ENCODE measurements at places on chromosomes 11 and 22.

DNA sequence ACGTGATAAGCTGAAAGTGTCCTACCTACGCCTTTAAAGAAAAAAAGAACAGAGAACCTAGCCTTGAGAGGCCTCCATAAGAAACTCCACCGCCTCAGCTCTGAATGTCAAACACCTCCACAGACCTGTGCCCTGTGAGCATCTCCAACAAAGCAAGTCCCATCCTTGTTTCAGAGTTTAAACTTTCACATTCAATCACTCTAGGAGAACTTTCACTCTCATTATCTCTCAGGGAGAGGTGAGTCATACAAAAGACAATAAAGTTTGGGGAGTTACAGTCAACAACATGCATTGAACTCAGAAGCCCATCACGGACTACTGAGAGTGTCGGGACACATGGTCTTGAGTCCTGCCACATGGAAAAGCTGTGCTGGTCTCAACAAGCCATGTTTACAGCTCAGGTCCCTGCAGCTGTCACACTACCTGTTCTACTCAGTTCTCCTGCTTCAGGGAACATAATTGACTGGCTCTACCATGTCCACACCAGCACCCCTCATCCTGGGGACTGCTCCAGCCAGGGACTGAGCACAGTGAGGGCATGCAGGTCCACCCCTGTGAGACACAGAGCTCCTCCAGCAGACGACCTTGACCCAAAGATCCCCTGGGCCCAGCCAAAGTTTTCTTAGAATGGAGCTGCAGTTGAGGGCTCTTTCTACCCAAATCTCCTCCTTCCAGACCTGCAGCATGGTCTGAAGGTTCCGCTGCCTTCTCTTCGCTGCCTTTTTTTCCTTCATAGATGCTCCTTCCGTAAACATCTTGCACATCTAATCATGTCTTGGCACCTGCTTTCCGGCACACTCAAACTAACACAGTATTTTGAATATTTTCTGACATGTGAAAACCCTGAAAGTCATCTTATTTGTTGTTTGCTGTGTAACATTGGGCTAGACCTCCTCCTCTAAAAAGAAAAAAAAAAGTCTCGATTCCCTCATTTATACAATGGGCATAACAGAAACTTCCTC, 114.9 kb downstream of the ETS1 start:
- DNase-seq: peak; percentile 45

- DNase-seq: no peak
Measured at GRCh38 chr11:108766596-108767173, 101.8 kb downstream of the DDX10 start.

DNA sequence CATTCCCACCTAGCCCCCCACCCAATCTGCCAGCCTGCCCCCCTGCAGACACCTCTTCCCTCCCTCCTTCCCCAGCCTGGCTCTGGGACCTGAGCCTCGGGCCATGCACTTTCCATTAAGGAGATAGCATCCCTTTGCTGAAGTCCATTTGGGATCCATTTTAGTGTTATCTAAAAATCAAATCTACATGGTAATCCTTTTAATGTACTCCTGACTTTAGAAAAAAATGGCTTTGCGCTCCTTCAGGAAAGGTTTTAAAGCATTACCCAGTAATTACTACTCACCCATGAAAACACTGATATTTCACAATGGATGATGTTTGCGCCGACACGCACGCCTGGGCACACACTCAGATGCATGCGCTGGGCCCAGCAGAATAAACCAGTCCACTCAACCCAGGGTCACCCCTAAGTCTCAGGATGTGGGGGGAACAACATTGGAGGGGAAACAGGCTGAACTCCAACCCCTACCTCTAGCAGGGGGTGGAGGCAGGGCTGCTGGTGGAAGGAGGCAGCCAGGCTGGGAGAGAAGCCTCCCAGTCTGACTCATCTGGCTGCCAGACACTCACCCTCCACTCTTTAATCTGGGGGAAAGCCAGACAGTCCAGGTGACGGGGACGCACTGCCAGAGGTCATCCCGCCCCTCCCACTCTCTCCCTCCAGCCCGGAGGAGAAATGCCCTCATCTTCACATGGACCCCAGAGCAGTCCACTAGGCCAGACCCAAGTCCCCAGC, 29.8 kb downstream of the LMO1 start:
- no peak for DNase-seq

DNA sequence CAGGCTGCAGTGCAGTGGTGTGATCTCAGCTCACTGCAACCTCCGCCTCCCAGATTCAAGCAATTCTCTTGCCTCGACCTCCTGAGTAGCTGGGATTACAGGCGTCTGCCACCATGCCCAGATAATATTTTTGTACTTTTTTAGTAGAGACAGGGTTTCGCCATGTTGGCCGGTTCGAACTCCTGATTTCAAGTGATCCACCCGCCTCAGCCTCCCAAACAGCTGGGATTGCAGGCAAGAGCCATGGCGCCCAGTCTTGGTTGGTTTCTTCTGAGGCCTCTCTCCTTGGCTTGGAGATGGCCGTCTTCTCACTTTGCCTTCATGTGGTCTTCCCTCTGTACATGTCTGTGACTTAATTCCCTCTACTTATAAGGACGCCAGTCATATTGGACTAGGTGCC, 254.6 kb downstream of the BUD13 start:
- DNase-seq: no peak

GRCh38 chr22:29117799-29118477, 45.1 kb downstream of the KREMEN1 start:
- DNase-seq: no peak

DNA sequence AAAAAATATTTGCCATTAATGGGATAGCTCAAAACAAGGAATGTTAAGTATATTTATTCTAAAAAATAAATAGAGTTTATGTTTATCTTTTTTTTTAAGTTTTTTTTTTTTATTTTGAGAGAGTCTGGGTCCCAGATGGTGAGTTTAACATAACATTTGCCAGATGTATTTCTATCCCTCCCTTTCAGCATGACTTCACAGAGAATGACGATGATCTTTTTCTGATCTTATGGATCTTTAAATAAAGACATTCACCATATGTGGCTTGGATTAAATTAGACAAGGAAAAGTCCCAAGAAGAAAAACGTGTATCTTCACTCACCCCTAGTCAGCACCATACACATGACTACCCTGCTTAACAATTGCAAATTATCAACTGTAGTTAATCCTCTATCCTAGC, 839.8 kb upstream of the CNTN5 start:
- DNase-seq: no peak

- DNase-seq: no peak
Measured at GRCh38 chr11:113817162-113817561, 37.6 kb downstream of the CLDN25 start.

- no peak for DNase-seq
Measured at GRCh38 chr11:88359114-88359513, 21.6 kb upstream of the CTSC start.

GRCh38 chr22:38180841-38181452, 683 bp downstream of the PLA2G6 start:
- no peak for DNase-seq

DNA sequence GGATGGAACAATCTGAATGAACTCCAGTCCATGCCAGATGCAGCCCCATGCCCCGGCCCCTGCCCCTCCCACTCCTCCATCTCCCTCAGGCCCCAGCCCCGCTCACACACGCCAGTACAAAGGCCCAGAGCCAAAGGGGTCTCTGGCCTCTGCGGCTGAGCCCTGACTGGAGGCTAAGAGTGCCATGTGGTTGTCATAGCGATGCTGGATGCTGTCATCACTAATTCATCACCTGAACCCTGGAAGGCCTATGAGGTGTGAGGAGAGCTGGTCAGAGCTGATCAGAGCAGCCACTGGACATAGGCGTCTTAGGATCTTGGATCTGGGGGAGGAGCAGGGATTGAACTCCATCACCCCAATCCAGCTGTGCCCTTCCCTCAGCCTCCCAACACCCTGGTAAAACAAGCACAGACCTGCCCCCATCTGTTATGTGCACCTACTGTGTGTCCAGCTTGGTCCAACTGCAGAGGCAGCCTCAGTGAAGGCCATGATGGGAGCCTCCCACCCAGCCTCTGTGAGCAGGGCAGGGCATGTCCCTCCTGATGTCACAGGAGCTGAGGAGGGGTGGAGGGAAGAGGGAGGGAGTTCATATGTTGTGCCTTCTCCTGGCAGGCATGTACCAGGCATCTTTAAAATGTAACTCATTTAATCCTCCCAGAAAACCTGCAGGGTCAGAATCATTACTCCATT, 16.7 kb downstream of the PDE2A start:
- no peak for DNase-seq

DNA sequence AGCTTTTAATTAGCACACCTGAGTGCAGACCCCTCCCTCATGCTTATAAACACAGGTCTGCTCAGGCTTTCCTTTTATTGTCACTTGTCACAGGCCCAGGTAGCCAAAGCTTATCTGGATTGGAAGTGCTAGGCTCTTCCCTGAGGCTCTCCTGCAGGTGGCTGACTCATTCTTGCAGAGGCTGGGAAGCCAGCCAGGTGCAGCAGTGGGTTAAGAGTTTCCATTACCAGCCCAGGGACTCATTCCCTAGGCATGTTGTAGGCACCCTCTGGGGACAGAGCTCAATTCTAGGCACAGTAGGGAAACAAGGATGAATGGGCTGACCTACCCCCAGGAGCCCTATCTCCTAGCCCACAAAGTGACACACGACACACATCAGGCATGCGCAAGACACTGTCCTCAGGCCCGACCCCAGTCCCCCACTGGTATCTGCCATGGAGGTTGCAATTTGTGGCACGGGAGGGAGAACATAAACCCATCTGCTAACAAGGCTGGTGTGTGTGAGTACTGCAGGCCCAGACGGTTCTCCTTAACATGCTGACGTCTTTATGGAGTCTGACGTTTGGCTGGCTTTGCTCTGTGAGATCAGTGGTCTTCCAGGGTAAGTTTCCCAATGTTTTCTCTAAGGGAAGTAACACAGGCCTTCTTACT, 94.2 kb downstream of the ABTB2 start:
- no peak for DNase-seq

- no peak for DNase-seq
Measured at GRCh38 chr22:21657020-21657359, 8.8 kb upstream of the PPIL2 start.

GRCh38 chr22:41301085-41302020, at the start of gene ZC3H7B:
Gene ZC3H7B (plus strand): TSS chr22:41301525. CDS start chr22:41320661, 19,136 bp downstream.
- DNase-seq: peak; percentile 84

DNA sequence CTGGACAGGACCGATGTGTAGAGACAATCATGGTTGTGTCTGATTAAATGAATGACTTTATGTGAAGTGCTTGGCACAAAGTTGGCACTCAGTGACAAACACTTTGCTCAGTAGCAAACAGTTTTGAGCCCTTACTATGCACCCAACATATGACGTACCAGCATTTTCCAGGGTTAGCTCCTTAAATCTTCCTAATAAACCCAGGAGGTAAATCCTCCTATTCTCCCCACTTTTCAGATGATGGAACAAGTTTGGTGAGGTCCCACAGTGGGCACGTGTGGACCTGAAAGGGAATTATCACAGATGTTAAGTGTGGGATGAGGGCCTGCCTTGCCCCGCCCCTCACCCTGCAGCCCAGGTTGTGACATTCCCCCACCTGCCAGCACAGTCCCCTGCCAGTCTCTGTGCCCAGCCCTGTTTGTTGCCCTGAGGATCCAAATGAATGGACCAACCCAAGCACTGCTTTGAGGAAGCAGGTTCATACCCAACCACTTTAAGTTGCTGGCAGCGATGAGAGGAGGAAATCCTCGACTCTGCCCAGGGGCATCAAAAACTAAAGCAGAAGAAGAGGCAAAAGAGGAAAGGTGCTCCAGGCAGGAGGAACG, 6.6 kb upstream of the CARD10 start:
- no peak for DNase-seq

GRCh38 chr22:25025491-25026400, 73.2 kb downstream of the KIAA1671 start:
- DNase-seq: no peak

DNA sequence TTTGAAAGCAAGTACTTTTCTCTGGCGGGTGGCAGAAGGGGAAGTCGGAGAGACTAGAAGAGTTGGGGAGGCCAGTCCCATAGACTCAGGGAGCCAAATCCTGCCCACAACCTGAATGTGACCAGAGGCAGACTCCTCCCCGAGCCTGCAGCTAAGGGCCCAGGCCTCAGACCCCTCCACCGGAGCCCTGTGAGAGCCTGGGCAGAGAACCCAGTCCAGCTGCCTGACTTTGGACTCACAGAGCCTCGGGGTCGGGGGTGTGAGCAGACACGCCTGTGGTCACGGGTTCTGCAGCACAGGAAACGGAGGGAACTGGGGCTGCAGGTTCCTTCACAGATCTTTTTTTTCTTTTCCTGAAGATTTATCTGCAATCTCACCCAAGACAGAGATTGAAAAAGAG, 312.3 kb downstream of the CTTN start:
- DNase-seq: no peak

DNA sequence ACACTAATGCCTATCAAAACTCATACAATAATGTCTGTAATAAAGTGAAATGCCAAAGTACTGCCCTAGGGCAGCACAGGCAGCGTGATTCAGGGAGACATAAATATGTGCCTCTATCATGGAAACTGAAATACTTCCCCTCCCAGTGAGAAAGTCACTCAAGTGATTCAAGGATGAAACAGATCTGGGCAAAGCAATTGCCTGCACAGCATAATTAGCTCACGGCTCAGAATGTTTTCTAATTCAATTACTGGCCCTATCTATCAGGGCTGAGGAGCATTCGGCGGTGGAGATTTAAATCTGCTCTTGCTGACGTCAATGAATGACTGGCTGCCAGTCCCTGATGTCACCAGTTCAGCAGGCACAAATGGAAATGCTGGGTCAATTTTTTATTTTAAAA, 27.7 kb upstream of the PPP2R1B start:
- no peak for DNase-seq

- no peak for DNase-seq
Measured at GRCh38 chr11:134539285-134539684, 127.2 kb upstream of the B3GAT1 start.

- no peak for DNase-seq
Measured at GRCh38 chr11:45204761-45205160, 58.3 kb downstream of the PRDM11 start.

GRCh38 chr11:74055938-74056337, 47.1 kb upstream of the UCP3 start:
- no peak for DNase-seq

GRCh38 chr22:31451709-31452571, 37.7 kb downstream of the EIF4ENIF1 start:
- no peak for DNase-seq

GRCh38 chr22:43592476-43592875, 180.7 kb downstream of the MPPED1 start:
- no peak for DNase-seq

DNA sequence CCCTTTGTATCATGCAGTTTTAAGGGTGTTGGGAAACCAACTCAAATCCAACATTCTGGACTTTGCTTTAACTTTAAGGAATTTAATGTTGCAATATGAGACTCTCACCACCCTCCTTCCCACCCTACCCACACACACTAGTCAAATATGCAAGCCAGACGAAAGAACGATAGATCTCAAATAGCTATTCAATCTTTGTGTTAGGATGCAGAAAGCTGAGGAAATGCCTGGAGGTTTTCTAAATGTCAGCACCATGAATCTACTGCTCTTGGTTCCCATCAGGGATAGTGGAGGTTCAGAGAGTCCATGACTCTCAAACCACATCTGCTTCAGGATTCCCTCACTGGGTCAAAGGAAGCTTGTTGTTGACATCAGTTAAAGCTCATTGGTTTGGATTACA, 33.7 kb downstream of the EXPH5 start:
- no peak for DNase-seq

- DNase-seq: no peak
Measured at GRCh38 chr11:108405706-108406105, 61.6 kb downstream of the C11orf65 start.

All from activated CD8-positive, alpha-beta memory T cell treated with anti-CD3 and anti-CD28 coated beads, Interleukin-2, amount 50 U/mL, for 4 hours (primary cell).